NCI-H226 (cell line): ENCODE measurements at places on chromosomes 3 and 15.

GRCh38 chr3:111333642-111334041, 208.4 kb upstream of the CD96 start:
- DNase-seq = no peak

- DNase-seq = peak; percentile 94
Measured at GRCh38 chr15:48565560-48566482, 79.7 kb downstream of the FBN1 start.

DNA sequence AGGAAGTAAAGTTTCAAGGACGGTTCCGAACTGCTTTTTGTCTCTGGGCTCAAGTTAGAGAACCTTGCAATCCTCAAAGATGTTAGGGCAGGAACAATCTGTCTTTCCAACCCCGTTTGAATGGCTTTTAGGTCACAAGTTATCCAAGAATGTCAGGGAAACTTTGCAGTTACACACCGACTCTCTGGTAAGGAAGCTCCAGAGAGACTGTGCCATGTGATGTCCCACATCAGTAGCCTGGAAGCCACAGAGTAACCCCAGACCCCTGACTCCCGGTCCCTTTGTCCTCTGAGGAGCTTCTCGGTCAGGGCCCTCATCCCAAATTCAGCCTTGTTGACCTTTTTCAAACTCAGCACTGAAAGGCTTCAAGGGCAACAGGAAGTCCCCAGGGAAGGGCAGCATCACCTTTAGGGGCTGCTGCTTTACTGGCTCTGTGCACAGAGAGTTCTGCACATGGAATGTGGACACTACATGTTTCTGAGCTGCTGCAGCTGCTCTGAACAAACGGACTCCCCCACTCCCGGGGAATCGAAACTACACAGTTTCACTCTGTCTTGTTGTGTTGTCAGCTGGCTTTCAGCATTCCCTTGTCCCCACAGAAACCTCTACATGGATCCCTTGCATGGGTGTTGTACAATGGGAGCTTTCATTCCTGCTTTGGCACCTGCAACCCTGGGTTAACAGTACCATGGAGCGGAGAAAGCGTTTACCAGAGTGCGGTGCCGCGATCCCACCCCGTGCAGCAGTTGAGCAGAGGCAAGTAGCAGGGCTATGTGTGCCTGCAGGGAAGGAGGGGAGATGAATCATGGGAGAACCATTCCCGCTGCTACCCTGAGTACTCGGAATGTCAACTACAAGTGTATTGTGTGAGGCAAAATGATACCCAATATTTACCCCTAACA, 408.2 kb upstream of the THBS1 start:
- no peak for DNase-seq

GRCh38 chr3:170636400-170636973, 50.6 kb upstream of the SLC7A14 start:
- DNase-seq = no peak

- no peak for DNase-seq
Measured at GRCh38 chr15:72070817-72071447, 47.0 kb downstream of the MYO9A start.

DNA sequence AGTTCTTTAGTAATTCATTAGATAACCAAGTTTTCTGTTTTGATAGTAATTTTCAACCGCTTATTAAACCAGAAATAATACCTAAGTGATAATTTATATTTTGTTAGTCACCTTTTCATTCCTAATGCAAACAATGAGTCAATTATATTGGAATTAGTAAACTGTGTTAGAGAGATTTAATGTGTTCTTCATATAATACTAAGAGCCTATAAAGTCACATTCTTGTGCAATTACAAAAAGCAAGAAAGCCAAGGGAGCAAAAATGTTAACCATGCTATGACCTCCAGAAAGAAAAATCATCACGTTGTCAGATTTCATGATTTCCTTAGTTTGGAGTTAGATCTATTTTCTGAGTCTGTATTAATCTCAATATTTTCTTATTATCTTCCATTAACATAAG, 108.8 kb upstream of the SAMMSON start:
- DNase-seq = no peak

DNA sequence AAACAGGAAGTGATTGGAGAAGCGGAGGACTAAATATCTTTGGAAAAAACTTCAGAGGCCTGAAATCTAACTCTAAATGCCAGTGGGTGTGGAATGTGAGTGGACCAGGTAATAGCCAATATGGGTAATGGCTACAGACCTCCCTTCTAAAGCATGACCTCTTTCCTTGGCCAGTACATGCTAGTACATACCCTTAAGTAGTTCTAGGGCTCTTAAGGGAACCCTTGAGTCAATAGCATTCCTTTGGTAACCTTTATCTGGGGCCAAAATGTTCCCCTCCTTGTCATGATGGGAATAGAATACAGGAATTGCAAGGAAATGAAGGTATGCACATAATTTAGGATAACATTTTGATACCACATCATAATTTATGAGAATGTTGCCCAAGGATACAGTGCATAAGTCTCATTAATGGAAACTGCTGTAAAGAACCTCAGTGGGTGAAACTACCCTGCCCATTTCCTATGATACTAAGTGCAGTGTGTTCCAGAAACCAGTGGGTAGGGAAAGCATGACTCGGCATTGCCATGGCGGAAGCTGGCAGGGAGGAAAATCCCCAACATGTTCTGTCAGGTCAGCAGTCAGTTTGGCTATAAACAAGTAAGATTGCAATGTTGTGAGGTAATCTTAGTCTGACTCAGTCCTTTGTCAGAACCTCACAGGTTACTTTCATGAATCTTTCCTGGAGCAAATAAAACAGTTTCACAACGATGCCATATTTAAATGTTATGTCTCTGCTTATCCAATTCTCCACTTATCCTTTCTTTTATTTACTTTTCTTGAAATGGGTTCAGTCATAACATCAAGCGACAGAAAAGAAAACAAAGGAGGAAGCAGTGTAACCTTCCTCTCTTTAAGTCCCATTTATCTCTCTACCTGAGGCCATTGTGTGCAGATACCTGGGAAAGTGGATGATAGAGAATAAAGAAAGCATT, 23.5 kb upstream of the RAP2B start:
- peak; percentile 97 for DNase-seq

GRCh38 chr3:73143821-73144237, 82.4 kb downstream of the EBLN2 start:
- no peak for DNase-seq

- DNase-seq = no peak
Measured at GRCh38 chr15:74210729-74211128, 8.1 kb upstream of the STRA6 start.

- DNase-seq = no peak
Measured at GRCh38 chr3:122200661-122201060, 17.2 kb downstream of the CASR start.

- DNase-seq = peak; percentile 81
Measured at GRCh38 chr3:105394177-105394576, 27.5 kb downstream of the ALCAM start.

GRCh38 chr3:112446343-112446742, 52.9 kb downstream of the BTLA start:
- peak; percentile 89 for DNase-seq

GRCh38 chr3:51580418-51580817, 41.9 kb downstream of the RAD54L2 start:
- no peak for DNase-seq

DNA sequence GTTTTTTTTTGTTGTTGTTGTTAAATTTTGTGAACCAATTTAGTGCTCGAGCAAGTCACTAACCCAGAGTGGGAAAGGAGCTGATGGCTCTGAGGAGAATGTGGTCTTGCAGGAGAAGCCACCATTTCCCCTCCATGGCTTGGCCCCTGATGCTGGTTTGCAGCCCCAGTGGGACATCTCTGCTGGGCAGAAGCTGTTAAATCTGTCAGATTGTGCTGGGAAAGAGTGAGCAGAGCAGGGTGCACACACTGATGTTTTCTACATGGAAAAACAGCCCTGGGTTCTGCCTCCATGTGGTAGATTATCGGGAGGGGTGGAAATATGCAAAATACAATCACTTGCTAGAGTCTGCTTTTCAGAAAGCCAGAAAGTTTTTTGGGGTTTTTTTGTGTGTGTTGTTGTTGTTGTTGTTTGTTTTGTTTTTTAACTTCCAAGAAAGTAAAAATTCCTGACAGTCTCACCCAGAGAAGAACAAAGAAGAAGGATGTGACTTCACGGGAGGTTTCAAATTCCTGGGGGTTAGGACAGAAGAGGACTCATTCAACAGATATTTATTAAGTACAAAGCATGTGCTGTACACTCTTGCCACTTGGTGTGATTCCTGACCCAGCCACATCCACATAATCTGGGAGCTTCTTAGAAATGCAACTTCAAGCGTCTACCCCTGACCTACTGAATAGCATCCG, 133.7 kb downstream of the FOXB1 start:
- DNase-seq = peak; percentile 12

- no peak for DNase-seq
Measured at GRCh38 chr3:136842294-136842693, 19.7 kb upstream of the NCK1 start.

- no peak for DNase-seq
Measured at GRCh38 chr3:186782542-186783057, 777 bp upstream of the EIF4A2 start.

GRCh38 chr15:62972814-62973213, 69.7 kb upstream of the TPM1 start:
- peak; percentile 96 for DNase-seq

DNA sequence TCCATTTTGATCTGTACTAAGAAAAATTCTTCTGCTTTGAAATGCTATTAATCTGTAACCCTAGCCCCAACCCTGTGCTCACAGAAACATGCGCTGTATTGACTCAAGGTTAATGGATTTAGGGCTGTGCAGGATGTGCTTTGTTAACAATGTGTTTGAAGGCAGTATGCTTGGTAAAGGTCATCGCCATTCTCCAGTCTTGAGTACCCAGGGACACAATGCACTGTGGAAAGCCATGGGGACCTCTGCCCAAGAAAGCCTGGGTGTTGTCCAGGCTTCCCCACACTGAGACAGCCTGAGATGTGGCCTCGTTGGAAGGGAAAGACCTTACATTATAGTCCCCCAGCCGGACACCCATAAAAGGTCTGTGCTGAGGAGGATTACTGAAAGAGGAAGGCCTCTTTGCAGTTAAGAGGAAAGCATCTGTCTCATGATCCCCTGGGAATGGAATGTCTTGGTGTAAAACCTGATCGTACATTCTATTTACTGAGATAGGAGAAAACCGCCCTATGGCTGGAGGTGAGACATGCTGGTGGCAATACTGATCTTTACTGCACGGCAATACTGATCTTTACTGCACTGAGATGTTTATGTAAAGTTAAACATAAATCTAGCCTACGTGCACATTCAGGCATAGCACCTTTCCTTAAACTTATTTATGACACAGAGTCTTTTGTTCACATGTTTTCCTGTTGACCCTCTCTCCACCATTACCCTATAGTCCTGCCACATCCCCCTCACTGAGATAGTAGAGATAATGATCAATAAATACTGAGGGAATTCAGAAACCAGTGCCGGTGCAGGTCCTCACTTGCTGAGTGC, 6.3 kb downstream of the PIGZ start:
- DNase-seq = no peak

DNA sequence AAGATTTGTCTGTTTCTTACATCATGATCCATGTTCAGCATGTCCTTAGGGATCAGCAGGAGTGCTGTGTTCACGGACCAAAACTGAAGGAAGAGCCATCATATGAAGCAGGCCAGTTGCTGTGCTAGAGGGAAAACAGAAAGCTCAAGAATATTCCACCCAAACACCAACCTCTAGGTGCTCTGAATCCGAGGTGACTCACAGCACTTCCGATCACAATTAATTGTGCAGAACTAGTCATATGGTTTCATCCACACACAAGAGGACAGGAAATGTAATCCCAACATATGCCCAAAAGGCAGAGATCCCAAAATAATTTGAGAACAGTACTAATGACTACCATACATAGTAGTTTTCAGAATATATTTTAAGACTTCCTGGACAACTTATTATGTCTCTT, 257.9 kb upstream of the KCNH8 start:
- DNase-seq = no peak

DNA sequence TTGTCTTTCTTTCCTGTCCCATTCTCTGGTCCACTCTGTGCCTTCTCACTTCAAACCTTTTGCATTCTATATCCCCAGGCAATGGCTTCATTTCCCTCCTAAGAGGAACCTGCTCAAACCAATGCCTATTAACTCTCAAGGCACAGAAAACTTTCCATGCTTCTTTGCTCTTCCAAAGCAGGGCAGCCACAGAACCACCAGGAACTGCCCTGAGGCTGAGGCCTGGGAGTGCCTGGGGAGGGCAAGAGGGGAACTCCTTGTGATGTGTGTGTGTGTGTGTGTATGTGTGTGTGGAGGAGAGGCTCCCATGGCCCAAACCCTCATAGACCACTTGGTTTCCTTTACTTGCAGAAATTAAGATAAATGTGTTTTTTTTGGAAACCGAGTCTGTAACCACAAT, 14.1 kb upstream of the PGPEP1L start:
- no peak for DNase-seq

DNA sequence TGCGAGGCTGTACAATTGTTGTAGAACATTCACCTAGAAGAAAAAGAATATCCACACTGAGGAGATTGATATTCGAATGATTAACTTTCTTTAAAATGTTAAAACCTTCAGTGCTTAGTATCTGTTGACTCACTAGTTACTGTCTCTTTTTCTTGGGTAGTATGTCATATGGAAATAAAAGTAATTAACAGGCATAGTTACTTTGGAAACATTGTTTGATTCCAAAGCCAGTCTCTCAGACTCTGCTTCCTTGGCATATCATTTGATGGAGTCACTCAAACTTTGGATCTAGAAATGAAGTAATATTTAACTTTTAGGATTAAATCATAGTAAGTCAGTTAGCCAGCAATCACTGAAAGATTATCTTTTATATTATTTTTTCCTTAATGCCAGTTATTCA, 63.4 kb downstream of the MAP2K5 start:
- DNase-seq = no peak

GRCh38 chr3:112633191-112633590, 7.8 kb downstream of the CCDC80 start:
- DNase-seq = no peak

DNA sequence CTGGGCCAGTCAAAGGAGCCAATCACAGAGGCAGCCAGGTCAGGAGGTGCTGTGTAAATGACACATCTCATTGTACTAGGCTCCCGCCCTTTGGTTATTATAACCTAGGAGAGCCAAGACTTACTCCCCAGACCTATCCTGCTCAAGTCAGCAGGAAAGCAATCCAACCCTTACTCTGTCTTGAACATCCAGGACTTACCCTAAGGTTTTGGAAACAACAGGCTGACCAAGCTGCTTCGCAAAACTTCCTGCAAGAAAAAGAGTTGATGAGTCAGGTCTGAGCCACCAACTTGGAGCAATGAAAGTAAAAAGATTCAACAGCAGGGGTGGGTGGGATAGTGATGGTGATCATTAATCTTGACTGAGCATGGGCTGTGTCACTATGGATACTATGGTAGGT, 144.4 kb downstream of the MYLK start:
- peak; percentile 52 for DNase-seq

- DNase-seq = peak; percentile 74
Measured at GRCh38 chr3:151837057-151837456, 23.1 kb downstream of the AADAC start.

DNA sequence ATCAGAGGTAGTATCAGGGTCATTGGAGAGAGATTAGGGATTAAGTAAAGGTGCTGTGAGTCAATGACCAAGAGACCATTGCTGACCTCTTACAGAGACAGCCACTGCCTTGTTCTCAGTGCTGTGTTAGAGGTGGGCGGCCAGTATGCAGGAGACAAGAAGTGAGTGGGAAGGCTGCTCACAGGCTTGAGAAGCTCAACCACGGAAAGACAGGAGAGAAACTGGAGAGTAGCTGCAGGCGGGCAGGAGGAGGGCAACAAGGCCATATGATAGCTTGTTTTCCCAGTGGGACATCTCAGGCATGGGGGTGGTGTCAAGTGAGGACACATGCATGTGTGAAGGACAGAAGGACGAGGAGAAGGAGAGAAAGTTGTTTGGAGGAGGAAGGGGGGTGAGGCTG, 237.3 kb downstream of the PDCD6IP start:
- DNase-seq = no peak

GRCh38 chr15:25887870-25888269, 24.7 kb upstream of the ATP10A start:
- DNase-seq = no peak
